Suprapubic skin (tissue), 4 donors: ENCODE measurements at places on chromosomes 11 and 22.

DNA sequence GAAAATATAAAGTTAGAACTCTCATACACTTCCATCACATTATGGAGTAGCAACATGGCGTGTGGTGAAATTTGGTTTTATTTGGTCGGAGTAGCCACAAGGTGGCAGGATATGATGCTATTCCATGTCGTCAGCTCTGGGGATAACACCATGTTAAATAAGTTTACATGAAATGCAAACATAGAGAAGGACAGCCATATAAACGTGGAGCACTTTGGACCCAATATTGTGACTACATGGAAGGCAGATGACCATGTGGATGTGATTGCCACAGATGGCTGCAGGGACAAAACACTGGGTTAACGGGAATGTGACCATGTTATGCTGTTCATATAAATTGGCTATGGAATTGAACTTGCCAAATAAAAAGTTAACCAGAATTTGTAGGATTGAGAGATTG lies 21.0 kb downstream of the OR5M11 start:
- no peak for DNase-seq

DNA sequence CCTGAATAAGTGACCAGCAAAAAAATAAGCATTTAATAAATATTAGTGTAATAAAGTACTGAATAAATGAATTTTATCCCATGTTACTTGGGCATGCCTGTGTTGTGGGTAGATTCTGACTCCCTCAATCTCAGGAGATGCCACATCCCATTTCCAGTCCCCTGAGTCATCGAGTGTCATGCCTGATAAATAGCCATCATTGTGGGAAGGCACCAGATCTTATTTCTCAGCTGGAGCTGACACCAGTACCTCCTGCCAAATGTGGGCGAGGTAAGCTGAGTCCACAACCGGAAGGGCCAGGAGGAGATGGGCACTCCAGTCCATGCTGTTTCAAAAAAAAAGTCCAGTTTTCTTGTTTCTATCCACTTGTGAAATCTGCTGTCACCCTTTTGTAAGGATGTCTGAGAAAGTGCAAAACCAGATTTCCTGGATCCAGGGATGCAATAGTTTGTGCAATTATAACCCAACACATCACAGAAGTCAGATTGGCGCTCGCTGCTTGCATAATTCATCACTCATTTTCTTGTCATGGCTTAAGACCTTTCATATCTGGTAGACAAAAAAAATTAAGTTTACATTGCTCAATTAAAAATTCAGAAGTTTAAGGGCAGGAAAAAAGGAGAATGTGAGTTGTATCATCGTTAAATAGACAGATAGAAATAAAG lies 311.6 kb downstream of the MIAT start:
- DNase-seq = no peak

DNA sequence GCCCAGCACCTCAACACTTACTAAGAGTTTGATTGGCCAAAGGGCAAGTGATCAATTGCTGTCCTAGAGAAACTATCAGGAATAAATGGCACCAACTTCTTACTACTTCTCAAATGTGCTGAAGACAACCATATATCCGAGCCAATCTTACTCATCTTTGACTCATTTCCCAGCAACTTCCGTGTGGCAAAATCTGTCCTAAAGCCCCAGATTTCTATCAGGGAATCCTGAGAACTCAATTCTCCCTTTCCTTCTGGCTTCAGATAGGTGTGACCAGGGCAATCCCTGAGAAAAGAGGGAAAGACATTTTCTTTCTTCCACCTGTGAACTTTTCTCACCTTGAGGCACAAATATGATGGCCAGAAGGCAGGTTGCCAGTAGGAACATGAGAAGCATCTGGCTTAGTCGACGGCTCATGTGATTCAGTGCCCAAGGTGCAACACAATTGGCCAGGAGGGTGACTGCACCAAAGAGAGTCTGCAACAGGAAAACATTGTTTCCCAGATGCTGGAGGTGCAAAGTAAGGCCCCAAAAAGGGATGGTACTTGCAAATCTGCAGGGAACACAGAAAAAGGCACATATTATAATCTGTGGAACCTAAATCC lies 21.8 kb upstream of the SLC22A24 start:
- no peak for DNase-seq

GRCh38 chr11:121844016-121844415 lies 272.0 kb downstream of the BLID start:
- no peak for DNase-seq

DNA sequence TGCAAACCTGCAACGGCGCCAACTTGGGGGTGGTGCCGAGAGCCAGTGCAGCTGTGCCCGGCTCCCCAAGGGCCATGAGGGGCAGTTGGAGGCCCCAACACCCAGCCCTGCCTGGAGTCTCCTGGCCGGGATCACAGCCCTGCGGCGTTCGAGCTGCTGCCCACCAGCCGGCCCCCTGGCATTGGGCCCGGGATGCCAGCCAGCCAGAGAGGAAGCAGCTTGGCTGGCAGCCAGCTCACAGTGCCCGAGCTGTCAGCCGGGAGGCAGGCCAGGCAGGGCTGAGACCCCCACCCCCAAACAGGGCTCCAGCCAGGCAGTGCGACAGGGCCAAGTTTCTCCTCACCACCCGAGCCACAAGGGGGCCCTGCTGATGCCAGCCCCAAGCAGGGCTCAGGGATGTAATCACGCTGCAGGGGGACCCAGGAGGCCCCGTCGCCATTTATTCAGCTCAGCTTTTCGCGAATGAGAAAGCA lies 26.0 kb upstream of the TCF20 start:
- DNase-seq = no peak

- no peak for DNase-seq
Measured at GRCh38 chr11:65537620-65538231, 12.8 kb downstream of the SCYL1 start.

DNA sequence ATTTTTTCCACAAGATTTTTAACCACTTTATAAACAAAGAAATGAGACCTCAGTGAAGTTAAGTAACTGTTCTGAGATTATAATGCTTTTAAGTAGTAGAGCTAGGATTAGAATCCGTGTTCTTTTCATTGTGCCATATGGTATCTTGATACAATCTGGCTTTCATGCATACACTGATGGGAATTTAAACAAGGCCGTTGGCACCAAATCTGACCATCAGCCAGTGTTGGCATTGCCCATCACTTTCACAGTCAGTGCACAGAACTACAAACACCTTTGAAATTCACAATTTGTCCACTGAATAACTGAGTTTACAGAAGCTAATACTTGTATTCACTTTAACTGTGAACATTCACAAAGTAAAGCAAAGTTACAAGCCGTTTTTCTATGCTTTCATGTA lies 1228.0 kb downstream of the TBC1D22A start:
- no peak for DNase-seq

GRCh38 chr11:11044137-11044855 lies 186.4 kb upstream of the ZBED5 start:
- DNase-seq = no peak

DNA sequence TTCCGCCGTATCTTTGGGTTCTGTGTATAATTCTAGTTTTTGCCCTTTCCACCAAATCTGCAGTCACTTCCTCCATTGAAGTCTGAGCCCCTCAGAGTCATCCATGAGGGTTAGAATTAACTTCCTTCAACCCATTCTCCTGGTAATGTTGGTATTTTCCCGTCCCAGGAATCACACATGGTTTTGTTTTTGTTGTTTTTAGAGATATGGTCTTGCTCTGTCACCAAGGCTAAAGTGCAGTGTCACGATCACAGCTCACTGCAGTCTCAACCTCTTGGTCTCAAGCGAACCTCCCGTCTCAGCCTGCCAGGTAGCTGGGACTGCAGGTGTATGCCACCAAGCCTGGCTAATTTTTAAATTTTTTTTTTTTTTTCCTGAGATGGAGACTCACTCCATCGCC lies 18.7 kb downstream of the ZBED4 start:
- no peak for DNase-seq

DNA sequence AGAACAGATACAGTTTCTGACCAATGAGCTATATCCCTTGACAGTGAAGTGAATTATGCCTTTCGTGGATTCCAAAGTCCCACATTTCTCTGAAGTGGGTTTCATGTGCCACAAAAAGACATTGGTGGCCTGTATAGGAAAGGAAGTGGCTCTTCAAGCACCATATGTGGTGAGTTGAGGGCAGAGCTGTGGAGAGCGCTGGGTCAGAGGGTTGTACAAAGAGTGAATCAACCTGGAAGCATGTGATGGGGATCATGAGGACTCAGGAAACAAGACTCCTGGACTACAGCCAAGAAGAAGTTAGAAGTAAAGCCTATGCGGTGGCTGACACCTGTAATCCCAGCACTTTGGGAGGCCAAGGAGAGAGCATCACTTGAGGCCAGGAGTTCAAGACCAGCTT lies 579 bp upstream of the SLC5A4 start:
- no peak for DNase-seq

DNA sequence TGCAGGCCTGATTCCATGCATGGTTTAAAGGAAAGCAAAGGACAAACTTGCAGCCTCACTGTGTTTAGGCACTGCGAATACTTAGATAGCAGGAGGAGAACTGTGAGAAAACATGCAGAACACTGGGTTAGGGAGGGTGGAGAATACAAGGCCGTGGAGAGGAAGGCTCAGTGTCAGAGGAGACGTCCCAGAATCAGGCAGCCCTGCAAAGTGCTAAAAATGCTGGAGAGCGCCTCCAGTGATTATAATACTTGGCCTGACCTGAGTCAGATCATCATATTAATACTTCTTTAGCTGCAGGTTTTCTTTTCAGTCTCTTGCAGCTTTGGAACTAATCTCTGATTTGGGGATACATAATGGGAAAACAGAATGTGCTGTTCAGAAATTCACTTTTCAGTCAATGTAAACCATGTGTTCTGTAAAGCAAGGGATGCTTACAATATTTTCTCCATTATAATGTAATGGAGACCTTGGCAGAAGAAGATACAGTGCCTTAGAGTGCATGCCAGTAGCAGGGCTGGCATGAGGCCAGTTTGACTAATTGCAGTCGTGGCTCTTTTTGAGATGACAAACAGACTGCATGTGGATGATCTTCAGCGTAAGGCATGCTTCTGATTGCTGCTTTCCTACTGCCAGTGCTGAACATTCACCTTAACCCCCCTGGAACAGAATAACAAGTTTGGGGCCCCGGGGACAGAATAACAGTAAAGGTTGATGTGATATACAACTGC lies 16.8 kb downstream of the EXT2 start:
- DNase-seq = no peak
